MG63 (cell line): ENCODE measurements at places on chromosomes 7 and 10. TPM values are rescaled to one million over a fixed set of nuclear protein-coding genes. Genes with fewer than 3 reads are reported as not detected.
A peak's percentile ranks its signal among the peaks of the same experiment; 100 is the strongest.

DNA sequence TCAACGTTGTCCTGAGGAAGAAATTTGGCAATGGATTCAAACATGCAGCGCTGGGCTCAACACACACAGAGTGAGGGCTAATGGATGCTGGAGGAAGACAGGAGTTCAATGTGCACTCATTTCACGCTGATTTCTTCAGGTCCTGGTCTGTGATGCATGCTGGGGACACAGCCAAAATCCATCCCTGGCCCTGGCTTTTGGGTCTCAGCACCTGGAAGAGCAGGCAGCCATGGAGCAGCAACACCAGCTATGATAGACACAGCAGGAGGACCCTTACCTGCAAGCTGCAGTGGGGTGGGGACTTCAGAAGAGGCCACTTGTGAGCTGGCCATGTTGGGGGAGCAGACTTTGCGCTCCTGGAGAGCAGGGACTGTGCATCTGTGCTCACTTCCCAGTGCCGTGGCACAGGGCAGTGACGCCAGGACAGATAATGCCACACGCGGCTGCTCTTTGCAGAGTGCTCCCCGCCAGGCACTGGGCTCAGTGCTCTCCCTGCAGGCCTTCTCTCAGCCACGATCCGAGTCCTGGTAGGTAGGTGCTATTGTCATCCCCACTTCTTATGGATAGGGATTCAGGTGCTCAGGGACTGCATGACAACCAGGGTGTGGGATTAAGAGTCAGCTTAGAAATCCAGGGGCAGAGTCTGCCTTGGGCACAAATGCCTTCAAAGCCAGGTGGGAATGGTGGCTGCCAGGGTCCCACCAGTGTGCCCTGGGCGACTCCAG is 138.8 kb upstream of the UNC5B start:
- no peak for DNase-seq

DNA sequence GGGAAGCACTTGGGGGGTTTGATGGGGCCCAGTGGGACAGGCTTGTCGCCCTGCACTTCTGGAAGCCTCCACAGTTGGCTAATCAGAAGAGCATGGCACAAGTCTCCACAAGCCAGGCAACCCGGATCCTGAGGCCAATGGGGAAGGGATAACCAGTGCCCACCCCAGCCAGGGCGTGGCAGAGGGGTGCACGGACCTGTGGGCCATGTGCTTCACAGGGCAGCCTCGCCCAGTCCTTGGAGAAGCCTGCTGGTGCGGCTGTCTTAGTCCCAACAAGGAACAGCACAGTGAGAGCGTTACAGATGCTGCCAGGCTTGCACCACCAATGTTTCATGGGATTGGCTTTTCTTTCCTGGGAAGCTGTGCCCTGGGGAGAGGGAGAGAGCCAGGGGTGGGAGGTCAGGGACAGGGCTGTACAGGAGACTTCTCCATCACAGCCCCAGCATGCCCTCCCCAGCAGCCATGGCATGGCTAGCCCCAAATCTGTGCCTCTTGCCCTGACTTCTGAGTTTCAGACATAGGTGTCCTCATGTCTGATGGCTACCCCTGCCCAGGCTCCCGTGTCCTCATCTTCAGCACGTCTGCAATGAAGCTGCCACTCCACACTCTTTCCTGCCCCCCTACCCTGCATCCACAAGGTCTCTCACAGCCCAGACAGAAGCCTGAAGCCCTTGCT is 116.0 kb downstream of the PTPN20 start:
- DNase-seq = no peak

DNA sequence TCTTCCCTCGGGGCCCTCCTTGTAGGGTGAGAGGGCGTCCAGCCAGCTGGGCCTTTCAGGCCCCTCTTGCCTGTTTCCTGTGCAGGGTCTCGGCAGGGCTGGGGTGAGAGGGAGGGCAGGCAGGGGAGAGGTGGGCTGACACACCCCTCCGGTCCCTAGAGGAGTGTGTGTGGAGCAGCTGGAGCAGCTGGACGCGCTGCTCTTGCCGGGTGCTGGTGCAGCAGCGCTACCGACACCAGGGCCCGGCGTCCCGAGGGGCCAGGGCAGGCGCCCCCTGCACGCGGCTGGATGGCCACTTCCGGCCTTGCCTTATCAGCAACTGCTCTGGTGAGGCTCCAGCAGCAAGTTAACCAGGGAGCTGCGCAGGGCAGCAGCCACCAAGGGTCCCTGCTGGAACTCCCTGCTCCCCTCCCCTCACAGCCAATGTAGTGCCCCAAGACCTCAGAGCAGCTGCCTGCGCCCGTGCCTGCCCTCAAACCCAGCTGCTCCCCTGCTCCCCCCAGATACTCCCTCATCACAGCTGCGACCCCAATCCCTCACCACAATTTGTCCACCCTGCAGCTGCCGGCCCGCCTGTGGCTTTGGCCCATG is 15.7 kb upstream of the ZNF862 start:
- DNase-seq = no peak

GRCh38 chr10:29908962-29909361 is 150.4 kb downstream of the JCAD start:
- no peak for DNase-seq

NOC3L gene
- total RNA-seq = 43.1 and 56.0 TPM in 2 replicates

DNA sequence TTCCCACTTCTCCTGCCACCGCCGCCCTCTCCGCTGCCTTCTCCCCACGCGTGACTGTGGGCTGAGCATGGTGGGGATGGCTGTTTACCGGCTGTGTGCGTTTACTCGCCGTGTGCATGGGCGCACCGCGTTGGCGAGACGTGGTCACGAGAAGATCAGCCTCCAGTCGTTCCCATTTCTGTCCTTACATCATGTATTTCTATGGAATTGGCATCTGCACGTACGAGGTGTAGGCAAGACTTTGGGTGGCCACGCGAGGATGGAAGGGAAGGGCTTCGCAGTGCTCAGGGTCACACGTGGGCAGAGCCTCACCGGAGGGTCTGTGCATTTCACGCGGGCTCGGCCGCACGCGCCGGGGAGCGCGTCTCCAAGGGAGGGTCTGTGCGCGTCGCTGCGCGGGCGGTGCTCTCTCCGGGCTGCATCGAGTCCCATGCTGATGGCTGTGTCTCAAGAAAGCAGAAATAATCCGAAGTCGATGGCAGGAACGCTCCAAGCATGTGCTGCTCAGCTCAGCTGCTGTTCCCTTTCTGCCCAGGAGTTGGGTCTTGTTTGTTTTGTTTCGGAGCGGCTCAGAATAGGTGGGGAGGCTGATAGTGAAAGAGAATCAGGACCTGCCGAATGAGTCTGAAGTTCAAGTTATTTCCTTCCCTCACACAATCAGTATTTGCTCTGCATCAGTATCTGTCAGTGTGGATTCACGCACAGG is 973 bp downstream of the CAMK1D start:
- peak; percentile 38 for DNase-seq

TAS2R41 gene
- total RNA-seq = not detected in 2 replicates

GRCh38 chr7:128814499-128814898 is 15.7 kb upstream of the FLNC start:
- DNase-seq = no peak

- DNase-seq = no peak
Observed at GRCh38 chr10:99276848-99277486, 41.3 kb upstream of the HPSE2 start.

- no peak for DNase-seq
Observed at GRCh38 chr7:79298145-79298760, 155.2 kb downstream of the MAGI2 start.

GRCh38 chr7:147171013-147171391 is 1054.4 kb downstream of the CNTNAP2 start:
- no peak for DNase-seq

SUN3 gene
- not detected in 2 replicates for total RNA-seq

- no peak for DNase-seq
Observed at GRCh38 chr10:102291221-102291905, 46.0 kb downstream of the GBF1 start.

- no peak for DNase-seq
Observed at GRCh38 chr10:48237259-48238250, 36.9 kb downstream of the FRMPD2 start.

GRCh38 chr7:125033506-125033905 is 103.9 kb upstream of the POT1 start:
- DNase-seq = no peak

CALML3 gene
- not detected in 2 replicates for total RNA-seq

DNA sequence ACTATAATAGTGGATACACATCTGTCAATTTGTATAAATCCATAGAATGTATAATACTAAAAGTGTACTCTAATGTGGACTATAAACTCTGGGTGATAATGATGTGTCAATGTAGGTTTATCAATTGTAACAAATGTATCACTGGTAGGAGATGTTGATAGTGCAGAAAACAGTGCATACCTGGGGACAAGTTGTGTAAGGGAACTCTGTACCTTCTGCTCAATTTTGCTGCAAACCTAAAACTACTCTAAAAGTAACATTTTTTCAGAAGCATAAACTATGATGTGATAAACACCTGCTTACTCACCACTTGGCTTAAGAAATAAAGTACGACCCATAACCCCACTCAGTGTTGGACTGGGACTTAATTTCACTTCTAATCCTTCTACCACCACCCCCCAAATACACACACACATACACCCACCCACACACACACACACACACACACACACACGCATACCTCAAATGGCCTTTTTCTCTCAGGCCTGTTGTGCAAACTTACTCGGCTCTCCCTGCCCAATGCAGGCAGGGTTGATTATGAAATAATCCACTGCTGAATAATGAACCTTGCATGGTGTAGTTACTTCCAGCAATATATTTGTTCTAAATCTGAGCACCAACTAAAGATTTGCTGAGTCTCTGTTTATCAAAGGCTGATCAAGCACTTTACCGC is 154.1 kb upstream of the KMT2E start:
- DNase-seq = no peak

DNA sequence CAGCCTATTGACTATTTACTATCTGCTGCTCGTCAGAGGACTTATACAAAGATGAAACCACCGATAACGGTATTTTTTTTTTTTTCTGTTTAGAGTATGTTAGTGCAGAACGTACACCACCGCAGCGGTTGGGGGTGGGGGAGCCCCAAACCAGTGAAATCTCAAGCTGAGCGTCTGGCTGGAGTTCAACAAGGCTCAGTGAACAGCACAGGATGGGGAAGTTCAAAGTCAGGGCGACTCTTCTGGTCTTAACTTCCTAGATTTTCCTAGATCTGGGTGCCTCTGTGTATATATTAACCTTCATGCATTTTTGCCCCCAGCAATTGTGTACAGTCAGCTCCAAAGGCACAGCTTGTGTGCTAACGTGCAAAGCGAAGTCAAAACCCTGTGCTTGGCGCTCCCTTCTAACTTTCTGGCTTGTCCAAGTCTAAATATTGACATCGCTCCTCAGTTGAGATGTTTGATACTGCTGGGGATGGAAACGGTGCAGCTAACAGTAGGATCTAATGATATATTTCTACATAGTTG is 1.1 kb downstream of the RHOBTB1 start:
- peak; percentile 52 for DNase-seq

DNA sequence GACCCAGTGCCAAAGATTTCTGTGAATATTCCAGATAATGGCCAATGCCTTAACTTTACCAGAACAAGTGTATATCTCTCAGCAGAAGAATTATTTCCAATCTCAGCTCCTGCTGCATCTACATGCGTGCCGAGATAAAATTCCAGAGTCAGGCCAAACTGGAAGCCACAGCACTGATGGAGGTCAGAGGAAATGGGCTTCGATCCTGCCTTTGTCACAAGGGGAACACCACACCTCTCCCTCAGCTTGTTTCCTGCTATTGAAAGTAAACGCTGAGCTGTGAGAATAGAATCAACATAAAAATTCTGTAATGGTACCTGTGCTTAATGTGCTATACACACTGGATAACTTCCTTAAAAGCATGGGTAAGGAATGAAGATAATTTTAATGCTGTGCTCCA is 255.5 kb downstream of the NEBL start:
- no peak for DNase-seq

DNA sequence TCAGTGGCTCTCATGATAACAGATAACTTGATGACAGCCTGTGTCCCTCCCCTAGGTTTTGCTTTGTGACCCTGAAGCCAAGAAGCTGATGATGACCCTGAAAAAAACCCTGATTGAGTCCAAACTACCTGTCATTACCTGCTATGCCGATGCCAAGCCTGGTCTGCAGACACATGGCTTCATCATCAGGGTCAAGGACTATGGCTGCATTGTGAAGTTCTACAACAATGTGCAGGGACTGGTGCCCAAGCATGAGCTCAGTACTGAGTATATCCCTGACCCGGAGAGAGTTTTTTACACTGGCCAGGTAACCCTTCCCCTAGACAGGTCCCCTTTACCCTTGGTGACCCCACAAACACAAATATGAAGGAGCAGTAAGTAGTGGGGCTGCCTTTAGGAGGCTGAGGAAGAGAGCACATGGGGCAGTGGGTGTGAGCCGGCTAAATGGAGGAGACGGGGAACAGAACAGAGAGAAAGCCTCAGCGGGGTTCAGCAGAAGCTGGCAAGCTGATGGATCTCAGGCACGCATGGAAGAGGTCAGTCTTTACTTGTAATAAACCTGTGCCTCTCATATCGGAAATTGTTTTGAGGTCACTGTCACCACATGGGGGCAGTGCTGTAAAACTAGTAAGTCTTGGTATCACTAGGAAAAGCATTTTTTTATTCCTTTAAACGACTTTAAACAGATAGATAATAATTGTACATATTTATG is 20.2 kb downstream of the PDCD11 start:
- DNase-seq = peak; percentile 11

CYP26C1 gene
- not detected in 2 replicates for total RNA-seq

GRCh38 chr10:48400850-48401220 is 94.4 kb downstream of the MAPK8 start:
- DNase-seq = no peak

- no peak for DNase-seq
Observed at GRCh38 chr10:105398202-105398601, 757.1 kb downstream of the SORCS3 start.

DNA sequence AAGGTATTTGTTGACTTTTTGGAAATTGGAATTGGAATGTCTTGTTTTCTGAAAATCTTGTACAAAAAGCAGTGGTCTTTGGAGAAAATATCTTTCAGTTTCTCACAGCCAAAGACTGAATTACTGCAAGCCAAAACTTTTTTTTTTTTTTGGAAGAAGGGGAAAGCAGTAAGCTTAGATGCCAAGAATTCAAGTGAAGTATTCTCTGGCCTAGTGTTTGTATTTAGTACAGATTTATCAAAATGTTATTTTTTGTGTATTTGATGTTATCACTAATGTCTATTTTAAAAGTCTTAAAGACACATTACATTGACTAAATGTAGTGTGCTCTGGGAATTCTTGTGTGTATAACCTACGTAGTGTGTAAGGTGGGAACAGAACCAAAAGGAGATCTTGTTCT is 6.2 kb downstream of the TET1 start:
- DNase-seq = no peak

SFRP4 gene
- 13.1 and 16.3 TPM in 2 replicates for total RNA-seq

SMO gene
- 9.0 and 14.3 TPM in 2 replicates for total RNA-seq

- no peak for DNase-seq
Observed at GRCh38 chr10:77110757-77111156, 526.9 kb downstream of the KCNMA1 start.

DNA sequence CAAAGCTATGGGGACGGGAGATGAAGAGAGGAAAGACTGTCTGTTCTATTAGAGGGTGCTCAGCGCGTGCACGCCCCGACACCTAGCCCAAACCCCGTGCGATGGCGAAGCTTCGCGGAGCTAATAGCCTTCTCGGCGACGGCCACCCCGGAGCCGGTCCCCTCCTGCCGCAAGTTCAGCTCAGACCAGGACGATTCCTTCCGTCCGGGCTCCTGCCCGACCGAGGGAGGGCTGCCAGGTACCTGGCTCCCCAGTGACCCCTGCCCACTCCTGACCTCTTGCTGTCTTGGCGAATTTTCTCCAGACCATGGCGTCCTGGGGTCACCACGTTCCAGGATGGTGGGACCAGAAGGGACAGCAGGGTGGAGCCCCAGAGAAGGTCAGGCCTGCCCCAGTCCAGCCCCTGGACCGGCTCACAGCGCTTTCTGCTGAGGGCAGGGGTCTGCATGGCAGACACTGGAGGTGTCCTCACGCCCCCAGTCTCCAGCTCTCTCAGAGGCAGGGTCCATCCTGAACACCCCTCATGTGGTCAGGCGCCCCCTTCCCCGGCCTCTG is 36.7 kb downstream of the UNCX start:
- DNase-seq = no peak
